ENCODE measurements at places on chromosomes 5 and 9.

DNA sequence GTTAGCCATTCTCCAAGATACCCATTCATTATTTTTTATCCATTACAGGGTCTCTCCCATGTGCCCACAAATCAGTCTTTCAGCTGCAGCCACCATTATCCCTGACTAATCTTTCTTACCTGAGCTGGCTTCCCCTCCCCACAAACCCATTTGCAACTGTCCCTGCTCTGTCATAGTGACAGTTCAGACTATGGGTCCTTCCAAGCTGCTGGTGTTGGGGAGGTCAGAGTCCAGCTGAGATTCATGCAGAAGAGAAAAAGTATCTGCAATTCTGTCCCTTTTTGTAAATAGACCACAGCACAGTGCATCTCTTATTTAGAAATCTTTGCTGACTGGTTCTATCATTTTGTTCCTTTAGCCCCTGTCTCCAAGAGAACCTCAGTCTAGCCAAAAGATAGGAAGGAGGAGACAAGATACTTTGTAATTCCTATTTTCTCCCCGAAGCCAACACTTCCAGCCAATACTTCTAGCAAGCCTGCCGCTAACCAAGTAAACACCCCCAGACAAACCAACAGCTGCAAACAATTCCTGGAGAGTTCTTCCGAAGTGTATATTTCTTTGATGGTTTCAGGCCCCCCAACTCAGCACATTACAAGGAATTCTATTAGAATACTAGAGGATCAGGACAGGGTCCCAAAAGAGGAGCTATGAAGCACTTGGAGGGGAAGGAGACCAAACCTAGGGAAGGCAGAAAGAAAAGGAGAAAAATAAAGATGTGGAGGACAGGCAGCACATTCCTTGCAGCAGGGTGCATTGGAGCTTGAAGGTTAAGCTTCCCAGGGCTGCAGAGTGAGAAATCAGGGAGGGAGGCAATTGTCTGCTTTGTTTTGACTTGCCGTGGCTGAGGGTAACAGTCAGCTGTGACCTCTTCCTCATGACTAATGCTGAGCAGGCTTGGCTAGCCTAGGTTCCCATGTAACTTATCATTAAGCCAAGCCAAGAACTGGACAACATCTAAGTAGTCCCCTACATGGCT is 148.5 kb downstream of the SGCD start:
- no peak for DNase-seq

DNA sequence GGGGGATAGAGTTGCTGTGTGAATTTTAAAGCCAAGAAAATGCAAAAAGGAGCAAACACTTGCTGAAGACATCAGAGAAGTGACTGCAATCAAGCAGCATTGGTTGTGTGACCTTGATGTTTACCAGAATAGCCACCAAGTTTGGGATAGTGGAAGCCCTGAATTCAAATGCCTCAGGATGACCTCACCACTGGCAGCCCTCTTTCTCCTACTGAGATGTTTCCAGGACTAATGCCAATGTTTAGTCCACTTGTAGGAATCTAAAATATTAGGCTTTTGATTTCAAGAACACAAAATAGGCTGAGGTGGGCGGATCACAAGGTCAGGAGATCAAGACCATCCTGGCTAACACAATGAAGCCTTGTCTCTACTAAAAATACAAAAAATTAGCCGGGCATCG is 112.2 kb upstream of the NUDT12 start:
- DNase-seq: no peak

- peak; percentile 63 for DNase-seq
These were observed 18.4 kb upstream of the IQGAP2 start for GRCh38 chr5:76384705-76385104.

DNA sequence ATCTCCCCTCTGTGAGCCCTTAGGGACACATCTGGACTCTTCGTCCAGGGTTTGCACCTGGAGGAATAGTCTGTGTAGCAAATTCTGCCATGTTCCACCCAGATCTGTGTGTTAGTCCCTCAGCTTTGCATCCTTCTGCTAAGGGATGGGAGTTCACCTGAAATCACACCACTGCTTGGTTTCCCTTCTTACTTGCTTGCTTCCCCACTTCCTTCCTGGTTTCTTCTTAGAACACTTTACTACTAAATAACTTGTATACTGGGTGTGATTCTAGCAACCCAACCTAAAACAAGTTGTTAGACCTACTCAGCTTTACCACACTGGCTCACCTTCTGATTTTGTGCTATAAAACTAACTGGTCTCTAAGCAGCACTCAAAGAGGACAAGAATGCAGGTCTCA is 202.6 kb upstream of the MAP3K1 start:
- DNase-seq: peak; percentile 58

GRCh38 chr5:75324791-75325190 is 12.2 kb upstream of the HMGCR start:
- no peak for DNase-seq

DNA sequence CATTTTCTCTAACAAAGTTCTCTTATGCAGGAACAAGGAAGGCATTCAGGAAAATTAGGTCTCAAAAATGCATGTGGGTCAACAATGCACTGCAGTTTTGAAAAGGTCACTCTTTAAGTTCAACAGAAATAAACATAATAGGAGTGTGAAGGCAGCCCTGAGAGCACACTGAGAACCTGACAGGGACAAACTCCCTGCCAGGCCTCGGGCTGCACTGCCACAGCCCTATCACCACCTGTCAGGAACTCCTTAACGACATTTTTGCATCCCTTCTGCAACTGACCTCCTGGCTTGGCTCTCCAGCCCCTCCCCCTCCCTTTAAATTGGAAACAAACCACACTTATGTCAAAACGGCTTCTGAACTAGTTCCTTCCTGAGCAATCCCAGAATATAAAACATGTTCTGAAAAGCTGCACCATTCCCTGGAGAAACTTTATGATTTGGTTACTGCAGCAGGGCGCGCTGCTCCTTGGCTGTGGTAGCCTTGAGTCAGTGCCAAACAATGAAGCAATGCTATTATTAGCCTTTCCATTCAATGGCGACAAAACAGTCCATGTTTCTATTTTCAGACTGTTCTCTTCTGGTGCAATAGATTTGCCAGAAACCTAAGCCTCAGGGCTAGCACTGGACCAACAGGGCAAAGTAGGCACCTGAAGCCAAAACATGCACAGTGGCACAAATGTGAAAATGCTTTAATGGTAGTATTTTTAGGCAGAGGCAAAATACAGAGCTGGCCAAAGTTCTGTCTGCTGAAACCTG is 160.1 kb upstream of the ZNF608 start:
- DNase-seq: no peak

DNA sequence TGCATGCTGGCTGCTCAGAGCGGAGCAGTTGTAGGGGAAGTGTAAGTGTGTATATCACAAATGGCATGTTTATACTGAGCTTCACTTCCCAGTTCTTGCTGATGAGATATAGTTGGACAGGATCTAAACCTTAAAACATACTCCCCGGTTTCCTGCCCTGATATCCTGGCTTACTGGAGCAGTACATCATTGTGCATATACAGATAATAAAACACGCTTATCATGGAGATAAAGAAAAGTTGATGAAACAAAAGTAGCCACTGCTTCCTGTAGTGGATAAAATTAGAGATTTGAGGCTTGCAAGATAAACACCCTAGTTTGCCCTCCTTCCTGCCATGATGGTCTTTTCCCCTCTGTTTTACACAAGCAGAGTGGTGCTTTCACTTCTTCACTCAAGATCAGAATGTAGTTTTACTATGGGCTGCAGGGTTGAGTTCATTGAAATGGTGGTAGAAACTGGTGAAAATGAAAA is 15.0 kb downstream of the NPR3 start:
- DNase-seq: no peak

DNA sequence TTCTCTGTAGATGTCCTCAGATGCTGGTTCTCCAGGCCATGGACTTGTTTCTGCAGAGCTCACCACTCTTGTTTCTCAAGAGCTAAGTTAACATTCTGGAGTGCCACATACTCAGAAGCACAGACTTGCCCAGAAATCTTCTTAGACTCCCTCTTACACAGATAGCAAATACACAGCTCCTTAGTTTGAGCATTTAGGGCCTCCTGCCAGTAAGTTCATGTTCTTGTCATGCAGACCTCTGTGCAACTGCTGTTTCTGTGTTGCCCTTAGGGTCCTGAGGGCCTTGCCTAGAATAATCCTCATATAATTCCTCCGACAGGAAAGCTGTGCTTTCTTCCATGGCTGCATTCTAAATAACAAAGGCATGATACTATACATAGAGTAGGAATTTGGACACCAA is 1.3 kb upstream of the PTPDC1 start:
- DNase-seq: no peak

DNA sequence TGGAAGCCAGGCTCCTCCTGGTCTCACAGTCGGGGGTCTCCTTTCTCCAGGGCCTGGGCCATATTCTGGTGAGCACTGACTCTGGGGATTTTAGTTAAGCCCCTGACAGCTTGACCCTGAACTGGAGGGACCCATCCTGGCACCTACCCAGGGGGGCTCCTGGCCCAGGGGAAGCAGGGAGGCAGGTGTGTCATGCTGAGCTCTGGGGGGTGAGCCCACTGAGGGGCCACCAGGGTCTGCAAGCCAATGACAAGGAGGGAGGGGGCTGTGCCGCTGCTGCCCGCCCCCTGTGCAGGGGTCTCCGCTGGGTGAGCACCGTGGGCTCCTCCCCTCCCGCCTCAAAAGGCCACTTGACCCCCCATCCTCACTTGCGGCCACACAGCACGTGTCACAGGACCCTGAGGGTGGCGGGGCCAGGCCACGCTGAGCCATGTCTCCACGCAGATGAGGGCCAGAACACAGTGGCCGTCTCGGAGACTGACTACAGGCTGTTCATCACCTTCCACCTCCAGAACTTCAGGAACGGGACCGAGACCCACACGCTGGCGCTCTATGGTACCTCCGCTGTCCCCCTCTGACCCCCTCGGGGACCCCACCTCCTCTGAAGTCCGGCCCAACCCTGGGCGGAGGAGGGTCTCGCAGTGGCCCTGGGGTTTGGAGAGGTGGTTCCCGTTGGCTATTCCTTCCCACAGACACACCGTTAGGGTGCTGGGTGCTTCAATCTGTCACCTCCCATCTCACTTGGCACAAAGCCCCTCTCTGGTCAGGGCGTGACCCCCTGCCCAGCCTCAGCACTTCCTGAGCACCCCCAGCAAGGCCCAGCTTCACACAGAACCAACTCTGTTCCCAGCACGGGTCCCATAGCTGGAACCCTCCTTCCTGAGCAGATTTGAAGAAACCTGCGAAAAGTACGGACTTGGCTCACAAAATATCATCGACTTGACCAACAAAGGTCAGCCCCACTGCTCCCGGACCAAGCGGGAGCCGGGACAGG is 2.0 kb downstream of the LCN9 start:
- DNase-seq: no peak

- no peak for DNase-seq
These were observed 105.4 kb downstream of the SLC25A46 start for GRCh38 chr5:110844251-110844650.

DNA sequence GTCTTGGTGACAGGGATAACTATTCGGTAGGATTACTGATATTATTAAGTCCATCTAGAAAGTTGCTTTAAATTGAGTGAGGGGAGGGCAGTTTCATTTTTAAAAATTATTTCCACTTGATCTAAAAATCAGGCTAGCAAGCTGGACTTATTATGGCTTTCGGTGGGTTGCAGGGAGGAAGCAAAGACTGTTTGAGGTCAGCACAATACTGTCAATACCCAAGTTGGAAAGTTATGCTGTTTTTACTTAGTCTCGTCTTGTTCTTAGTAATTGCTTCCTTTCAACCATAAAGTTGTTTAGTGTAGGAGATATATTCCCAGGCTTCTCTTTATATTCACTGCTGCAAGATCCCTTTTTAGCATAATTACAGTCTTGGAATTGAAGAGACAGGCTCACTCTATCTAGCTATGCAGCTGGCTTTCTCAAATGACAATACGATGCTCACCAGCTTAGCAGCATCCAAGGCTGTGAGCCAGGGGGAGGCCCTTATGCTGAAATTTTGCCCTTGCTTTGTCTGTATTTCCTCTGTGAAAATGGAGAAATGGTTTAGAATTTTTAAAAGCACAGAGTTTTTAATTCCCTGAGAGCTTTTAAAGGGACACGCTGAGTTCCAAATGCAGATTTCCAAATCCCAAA is 68.2 kb upstream of the APC start:
- no peak for DNase-seq

- no peak for DNase-seq
These were observed 28.4 kb upstream of the GPR150 start for GRCh38 chr5:95591490-95591901.

DNA sequence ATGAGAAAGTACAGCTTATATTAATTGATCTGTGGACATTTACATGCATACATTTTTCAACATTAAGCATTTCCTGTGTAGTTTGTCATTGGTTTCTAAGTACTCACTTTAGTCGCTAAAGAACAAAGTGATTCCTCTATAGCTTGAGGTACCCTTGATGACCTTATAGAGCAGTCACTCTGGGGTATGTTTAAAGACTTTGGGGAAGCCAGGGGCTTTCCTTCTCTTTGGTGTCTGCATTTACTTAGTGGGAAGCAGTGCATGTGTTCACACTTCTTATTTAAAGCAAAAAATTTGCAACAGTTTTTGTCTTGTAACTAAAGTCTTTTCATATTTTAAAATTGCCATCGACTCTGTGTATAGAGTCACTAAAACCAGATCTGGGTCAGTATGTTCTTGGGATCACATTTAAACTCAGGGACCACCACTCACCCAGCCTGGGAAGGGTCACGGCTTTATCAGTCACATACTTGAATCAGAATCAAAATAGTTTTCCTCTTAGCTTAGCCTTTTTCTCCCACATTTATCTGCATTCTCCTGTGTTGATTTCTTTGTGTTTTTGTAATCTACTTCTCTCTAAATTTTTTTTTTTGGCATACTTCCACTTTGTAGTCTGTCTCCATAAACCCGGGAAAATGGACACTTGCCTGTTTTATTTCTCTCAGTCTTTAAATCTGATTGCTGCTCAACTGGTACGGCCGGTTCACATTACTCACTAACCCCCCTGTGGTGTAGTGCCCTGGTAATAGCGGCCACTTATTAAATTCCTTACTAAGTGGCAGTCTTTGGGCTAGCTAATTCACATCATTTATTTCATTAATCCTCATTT is 143.9 kb upstream of the FBN2 start:
- DNase-seq: no peak

DNA sequence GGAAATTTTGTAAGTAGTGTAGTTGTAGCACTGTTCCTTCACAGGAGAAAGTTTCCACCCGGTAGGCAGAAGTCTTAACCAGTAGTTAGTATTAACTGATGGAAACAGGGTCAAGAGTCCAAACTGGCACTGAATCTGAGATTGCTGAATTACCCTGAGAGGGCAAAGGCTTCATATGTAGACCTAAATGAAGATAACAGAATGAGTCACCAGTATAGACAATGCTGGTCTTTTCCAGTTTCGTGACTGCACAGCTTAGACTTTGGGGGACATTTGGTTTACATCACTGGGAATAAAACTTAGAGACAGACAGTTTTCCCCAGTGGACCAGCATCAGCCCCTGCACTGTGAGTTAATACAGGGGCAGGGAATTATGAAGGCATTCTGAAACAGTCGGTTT is 60.5 kb downstream of the PCSK5 start:
- no peak for DNase-seq

GRCh38 chr9:26677965-26678706 is 214.5 kb downstream of the CAAP1 start:
- DNase-seq: no peak

DNA sequence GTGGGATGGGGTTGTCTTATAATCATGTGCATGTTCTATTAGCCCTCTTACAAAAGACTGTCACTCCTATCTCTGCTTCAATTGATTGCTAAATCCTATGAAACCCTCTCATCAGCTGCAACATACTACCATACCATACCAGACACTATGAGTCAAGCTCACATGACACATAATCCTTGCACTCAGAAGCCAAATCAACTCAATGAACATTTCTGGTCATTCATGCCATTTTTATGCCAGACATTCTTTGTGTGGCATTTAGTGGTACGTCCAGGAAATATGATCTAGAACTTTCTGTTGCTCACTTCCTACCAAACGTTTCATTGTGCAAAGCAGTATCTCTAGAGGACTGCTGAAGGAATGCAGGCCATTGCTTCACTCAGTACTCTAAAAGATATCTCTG is 159.2 kb upstream of the GNA14 start:
- DNase-seq: no peak

Measured in natural killer cell (primary cell).